ENCODE measurements at places on chromosomes 2 and 18.

DNA sequence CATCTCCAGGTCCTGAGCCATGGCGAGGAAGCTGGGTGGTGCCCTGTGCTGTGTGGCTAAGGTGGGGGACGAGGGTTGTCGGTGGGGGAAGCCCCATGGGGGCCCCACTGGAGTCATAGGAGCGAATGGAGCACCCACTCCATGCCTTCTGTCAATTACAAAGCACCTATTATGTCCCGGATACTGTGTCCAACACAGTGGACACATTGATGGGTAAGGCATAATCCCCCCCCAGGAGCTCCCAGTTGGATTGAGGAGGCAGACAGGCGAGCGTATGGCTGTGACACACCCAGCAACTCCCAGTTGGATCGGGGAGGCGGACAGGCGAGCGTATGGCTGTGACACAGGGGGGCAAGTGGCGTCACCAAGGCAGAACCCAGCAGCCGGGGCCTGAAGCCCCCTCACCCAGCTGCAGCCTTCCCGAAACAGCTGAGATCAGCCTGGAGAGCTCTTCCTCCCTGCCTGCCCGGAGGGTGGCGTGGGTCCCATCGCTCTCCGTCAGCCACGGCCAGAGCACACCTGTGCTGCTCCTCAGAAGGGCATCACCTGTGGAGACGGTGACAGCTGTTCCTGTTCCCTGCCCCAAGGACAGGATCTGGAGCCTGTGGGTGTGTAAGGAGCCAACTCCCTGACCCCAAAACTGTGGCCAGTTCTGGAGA lies 69.6 kb downstream of the HPCAL1 start:
- no peak for DNase-seq

- DNase-seq, result no peak
Measured at GRCh38 chr2:132975193-132976105, 305.4 kb upstream of the LYPD1 start.

- DNase-seq, result no peak
Measured at GRCh38 chr2:19351899-19352697, 6.3 kb downstream of the OSR1 start.

- no peak for DNase-seq
Measured at GRCh38 chr2:232013701-232014353, 52.3 kb downstream of the DIS3L2 start.

DNA sequence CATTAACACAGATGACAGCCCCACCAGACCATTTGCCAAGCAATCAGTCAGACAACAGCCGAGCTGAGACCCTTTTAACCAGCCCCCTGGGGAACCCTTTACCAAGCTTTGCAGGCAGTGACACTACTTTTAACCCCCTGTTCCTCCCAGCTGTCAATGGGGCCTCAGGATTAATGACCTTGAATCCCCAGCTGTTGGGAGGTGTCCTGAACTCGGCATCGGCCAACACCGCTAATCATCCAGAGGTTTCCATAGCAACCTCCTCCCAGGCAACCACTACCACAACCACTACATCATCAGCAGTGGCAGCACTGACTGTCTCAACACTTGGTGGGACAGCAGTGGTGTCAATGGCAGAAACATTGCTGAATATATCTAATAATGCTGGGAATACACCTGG lies 160.9 kb upstream of the EPC2 start:
- DNase-seq, result no peak

- DNase-seq, result no peak
Measured at GRCh38 chr2:75002007-75002406, 43.6 kb downstream of the POLE4 start.

- no peak for DNase-seq
Measured at GRCh38 chr2:109351164-109351756, 222.3 kb downstream of the SH3RF3 start.

GRCh38 chr18:61459896-61460648 lies 126.8 kb downstream of the CDH20 start:
- DNase-seq, result no peak

DNA sequence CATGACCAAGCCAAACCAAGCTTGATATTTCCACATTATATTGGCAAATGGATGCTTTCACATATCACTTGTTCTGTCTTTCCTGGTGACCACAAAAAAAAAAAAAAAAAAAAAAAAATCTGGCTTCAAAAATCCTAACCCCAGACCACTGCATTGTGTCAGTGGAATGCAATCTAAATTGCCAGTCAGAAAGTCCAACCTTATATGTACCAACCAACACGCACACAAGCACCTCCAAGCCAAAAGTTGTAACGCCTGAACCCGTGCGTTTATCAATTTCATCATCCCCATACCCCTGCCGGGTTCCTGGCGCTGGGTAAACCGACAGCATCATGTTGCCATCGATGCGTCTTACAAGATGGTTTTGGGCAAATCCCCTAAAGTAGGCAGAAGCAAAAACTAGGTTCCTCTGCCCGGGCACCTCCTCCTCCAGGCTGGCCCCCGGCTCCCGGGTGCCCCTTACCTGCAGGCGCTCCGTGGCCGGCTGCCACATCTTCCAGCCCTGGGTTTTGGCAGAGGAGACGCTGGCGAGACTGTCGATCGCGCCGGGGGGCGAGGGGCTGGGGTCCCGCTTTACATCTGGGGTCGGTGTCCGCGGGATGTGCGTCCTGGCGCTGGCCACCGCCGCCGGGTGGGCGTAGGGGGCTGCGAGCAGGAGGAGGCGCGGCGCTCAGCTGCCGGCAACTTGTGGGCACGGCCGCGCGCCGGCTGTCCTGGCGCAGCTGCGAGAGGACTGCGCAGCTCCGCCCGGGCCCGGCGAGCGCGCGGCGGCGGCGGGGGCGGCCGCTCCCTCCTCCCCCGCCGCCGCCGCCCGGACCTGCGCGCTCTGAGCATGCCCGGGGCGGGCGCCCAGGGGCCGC lies at the start of gene PID1:
Gene PID1, minus strand, starts transcription at position 737 of the 860 bp plus-strand sequence. Its CDS starts 244 bp downstream, at position 493.
- DNase-seq, result peak; percentile 73

DNA sequence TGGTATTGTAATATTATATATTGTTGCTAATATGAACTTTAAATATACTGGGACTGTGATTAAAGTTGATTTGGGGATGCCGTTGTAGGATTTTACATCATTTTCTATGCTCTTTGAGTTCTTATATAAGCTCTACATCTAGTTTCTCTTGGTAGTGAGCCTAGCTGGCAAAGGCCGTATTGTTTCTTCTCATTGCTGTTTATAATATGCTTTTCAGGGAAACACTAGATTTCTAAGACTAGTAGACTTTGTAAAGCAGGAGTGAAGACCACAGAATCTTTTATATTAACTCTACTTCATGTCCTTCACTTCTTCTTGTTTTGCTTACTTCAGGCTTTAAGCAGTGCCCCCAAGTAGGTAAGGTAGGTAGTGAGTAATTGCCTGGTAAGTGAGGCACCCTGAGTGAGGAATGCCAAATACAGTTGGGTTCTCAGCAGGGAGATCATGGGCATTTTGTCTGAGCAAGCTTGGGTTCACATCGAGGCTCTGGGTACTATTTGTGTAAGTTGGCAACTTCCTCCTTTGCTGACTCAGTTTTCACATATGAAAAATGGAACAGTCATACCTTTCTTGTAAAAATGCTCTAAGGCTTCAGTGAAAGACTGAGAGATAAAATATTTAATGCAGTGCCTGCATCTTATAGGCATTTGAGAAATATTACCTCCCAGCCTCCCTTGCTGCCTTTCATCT lies 96.4 kb downstream of the RNF144A start:
- no peak for DNase-seq

DNA sequence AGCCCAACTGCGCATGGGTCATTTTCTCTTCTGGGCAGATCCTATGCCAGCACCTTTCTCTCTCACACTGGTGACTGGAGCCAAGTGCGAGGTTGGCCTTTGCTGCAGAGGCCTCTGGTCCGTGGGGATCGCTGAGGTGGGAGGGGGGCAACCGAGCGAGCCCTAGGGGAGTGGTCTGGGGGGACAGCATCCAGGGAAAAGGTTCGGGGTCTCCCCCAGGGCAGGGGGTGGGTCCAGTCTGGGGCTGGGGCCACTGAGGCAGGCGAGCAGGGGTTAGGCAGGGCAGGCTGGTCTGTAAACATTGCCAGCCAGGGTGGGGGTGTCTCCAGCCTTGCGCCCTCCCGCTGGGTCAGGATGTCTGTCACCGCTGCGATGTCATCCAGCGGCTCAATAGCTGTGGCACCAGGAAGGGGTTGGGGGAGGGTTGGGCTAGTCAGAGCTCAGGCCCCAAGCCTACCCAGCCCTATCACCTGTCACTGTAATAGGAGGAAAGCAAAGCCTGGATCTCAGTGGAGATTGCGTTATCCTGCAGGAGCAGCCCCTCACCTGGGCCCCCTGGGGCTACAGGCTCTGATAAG lies 4.7 kb downstream of the WDR54 start:
- no peak for DNase-seq

Data from ovary (tissue), 10 donors.